Femur (tissue), 1 donor: ENCODE measurements at places on chromosomes 3 and 15.

DNA sequence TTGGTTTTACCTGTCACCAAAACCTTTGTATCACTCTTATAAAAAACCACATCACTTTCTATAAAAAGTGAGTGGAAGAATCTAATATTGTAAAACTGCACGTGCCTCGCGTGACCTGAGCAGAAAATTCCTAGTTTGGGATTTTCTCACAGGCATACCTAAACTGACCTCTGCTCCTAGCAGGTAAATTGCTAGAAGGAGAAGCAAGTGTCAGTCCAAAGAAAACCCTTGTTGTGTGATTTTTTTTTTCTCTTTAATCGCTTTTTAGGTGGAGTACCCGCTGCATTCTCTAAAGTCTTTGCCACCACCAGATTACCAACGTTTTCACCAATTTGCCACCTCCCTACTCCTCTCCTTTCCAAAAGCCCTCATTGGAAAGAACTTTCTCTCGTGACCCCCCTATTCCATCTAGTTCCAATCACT lies 534 bp upstream of the UBE2E1 start:
- DNase-seq: no peak

GRCh38 chr3:11641683-11642430 lies 1.9 kb downstream of the VGLL4 start:
- no peak for DNase-seq

GRCh38 chr3:23662079-23662617 lies 143.6 kb upstream of the UBE2E1 start:
- DNase-seq: no peak

GRCh38 chr15:93029214-93029835 lies 59.7 kb downstream of the RGMA start:
- DNase-seq: no peak

DNA sequence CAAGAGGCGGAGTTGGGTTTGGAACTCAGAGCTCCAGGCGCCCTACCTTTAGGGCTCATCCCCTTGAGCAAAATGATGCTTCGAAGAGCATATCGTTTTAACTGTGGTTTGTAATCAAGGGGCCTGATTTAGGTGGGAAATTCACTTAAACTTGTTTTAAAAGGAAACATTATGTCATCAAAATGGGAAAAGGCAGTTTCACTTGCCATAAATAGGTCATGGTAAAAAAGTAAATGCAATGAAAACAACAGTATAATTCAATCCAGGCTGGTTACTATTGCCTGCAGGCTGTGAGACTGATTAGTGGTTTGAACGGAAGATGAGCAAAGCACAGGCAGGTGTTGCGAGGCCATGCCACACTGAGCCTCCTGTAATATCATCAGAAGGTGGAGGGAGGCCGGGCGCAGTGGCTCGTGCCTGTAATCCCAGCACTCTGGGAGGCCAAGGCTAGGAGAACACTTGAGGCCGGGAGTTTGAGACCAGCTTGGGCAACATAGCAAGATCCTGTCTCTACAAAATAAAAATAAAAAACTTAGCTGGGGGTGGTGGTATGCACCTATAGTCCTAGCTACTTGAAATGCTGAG lies 2.1 kb downstream of the HDAC11 start:
- no peak for DNase-seq

DNA sequence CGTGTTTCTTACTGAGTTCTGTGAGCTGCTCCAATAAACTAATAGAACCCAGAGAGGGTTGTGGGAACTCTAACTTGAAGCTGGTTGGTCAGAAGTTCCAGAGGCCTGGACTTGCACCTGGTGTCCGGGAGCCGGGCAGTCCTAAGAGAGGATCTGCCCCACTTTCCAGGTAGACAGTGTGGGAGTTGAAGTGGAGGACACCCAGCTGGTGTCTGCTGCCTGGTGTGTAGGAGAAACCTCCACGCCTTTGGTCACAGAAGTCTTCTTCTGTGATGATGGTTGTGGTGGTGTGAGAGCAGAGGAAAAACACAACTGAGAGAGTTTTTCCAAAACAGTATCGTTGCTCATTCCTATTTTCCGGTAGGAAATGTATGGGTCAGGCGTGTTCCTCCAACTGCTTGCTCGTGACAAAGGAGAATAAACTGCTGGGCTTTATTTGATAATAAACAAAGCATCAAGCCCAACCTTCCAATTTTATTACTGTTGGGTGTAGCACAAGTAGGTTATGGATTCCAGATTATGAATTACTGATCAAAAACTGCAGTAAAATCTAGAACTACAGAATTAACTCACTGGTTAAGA lies 137.0 kb downstream of the KLF13 start:
- no peak for DNase-seq

DNA sequence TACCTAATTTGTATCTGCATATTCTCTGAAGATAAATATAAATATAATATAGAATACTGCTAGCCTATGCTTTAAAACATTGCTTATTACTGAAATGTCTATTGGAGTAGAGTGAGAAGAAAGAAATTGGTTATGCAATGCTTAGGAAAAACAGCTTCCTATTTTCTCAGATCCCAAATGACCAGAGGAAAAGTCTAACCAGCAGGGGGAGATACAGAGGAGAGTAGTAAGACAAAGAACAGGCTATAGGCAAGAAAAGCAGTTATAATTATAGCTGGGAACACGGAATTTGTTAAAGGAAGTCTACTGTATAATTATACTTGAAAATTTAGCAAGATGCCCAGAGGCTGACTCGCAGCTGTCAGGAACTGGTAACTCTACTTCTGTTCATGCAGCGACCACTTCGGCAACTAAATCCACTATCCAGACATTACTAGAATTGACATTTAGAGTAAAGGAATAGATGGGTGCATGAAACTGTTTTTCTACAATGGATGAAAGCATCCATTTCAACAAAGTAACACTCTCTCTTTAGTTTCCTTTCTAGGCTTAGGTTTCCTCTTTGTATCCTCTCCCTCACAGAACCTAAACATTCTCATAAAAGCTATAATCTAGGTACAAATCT lies 97.2 kb downstream of the TBC1D5 start:
- peak; percentile 19 for DNase-seq

- DNase-seq: no peak
These were observed 5.7 kb downstream of the LRIG1 start for GRCh38 chr3:66494959-66495667.

DNA sequence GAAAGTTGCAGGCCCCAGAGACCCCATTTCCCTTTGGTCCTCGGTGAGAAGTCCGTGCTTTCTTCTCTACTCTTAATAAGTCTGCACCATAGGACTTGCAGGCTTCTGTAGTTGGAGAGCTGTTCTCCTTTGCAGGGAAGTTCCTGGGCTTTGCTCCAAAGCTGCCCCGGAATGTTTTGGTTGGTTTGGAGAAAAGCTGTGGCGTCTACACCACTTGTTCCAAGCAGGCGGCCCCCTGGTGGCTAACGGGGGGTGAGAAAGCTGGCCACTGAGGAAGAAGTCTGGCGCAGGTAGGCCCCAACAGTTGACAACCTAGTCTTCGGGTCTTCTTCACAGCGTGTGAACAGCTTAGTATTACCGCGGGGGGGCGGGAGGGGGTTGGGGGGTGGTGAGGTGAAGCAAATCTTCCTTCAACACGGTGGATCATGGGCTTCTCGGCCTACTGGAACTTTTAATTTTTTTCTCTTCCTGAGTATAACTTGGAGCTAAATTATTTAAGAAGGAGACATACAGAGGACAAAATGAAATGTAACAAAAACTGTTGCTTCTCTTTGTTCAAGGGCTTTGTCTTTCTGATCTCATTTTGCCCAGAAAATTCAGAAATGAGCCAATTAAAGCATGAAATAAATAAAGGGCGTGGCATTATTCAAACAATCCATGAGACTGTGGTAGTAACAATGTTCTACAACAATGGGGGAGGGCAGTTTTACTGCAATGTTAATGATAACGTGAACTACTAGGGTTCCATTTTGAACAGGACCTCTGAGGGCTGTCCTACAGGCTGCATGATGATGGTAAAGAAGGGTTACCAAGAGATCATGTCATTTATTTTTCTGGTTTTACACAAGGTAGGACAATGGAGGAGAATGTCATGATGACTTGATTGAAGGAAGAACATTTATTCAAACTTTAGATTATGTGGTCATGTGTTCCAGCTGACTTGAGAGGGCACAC lies 2.2 kb upstream of the THRB start:
- DNase-seq: peak; percentile 84

DNA sequence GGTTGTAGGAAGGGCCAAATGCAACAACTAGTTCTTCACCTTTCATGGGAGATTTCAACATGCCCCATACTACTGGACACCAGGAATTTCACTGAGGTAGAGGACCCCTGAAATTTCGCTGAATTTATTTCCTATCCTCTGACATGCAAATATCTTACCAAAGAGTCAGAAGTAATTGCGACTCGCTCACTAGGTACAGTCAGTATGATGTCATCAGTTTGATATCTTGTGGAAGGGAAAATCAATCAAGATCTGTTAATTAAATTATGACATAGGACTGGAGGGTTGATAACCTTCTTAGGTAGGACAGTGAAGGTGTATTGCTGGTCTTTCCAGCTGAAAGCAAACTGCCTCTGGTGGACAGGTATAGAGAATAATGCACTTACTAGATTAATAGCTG lies 74.9 kb upstream of the TNIK start:
- DNase-seq: no peak

DNA sequence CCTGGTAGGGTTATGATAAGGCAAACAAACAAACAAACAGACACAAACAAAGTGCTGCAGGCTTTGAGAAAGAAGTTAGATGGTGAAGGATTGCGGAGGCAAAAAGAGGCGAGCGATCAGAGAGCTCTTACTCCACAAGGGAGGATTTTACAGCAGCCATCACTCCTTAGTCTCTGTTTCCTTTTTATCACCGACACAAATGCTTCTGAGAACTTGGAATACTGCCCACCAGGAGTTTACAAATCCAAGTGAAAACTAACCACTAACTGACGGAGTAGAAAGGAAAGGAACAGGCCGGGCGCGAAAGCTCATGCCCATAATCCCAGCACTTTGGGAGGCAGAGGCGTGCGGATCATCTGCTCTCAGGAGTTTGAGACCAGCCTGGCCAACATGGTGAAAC lies 35.6 kb upstream of the GPR160 start:
- DNase-seq: no peak

GRCh38 chr15:95261968-95262367 lies 1030.6 kb downstream of the MCTP2 start:
- DNase-seq: no peak

GRCh38 chr15:81166636-81167305 lies 29.9 kb upstream of the IL16 start:
- no peak for DNase-seq

DNA sequence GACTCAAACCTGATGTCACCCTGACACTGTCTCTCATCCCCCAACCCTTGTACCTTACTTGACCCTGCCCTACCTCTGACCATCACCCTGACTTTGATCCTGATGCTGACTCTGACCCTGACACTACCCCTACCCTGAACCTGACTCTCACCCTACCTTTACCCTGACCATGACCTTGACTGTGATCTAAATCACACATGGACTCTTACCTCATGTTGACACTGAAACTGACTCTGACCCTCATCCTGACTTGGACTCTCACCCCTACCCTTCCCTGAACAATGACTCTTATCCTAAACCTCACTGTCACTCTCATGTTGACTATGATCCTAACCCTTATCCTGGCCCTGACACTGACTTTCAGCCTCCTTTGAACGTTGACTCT lies 21.7 kb upstream of the SLC25A26 start:
- no peak for DNase-seq

DNA sequence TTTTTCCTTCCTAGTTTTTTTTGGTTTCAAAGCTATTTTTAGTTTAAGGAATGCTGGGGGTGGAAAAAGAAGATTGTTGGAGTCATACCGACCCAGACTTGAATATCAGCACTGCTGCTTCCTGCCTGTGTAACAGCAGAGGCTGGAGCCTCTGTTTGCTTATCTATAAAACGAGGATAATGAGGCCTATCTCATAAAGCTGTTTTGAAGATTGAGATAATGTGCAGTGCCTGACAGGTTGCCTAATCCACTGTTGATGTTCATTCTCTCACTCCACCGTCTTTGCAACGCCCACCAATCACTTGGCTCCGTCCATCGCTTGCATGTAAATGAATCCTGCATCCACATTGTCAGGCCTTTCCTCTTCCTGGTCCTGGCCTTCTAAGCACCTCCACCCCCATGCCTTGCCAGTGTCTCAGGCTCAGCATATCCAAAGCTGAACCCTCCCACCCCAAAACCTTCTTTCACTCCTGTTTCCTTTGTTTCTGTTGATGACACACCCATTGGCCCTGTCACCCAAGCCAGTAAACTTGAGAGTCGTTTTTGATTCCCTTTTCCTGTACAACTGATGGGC lies 94.9 kb downstream of the MEX3B start:
- no peak for DNase-seq

DNA sequence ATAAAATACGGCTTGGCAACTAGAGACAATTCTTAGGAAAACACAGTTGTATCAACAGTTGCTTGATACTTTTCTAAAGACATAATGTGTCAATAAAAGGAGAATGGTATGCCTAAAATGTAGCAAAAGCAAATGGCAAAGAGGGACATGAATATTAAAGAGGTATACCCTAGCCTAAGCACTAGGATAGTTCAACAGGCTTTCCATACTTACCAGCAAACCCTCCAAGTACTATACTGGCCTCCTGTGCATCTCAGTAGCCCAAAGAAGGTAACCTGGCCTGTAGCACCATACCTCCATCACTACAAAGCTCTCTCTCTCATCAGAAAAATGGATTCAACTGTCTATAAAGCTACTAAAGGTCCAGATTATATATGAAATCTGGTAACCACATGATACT lies 7.5 kb downstream of the SETD2 start:
- no peak for DNase-seq

GRCh38 chr3:193572426-193572908 lies 17.8 kb upstream of the ATP13A4 start:
- DNase-seq: peak; percentile 84

DNA sequence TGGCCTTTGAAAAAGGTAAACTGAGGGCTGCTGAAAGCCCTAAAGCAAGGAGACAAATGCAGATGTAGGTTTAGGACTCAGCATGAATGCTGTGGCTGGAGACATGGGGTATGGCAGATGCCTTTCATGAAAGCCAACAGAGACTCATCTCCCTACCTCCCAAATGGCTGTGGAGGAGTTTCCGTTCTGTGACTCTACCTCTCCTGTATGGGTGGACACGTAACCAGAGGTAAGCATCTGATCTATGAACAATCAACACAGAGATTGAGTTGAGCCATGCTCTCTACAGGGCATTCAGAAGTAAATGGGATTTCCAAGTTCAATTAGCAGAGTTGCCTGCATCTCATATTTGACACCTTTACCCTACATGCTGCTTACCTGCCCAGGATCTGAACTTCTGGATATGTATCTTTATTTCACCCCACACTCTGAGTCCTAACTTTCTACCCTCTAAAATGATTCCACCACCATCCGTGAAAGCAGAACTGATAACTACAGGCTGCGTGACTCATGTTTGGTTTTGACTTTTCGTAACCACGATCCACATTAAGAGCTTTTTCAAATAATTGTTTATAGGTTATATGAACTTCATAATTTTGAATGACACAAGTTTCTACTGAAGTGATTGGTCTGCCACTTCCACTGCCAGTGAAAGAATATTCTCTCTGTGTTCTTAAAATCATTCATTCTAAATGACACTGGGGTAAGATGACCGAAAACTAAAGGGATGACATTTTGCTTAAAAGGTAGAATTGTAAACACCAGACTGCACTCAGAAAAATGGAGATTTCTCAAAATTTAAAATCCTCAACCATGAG lies 1058.7 kb downstream of the FHIT start:
- DNase-seq: no peak

GRCh38 chr3:135895734-135896121 lies 69.8 kb upstream of the PPP2R3A start:
- no peak for DNase-seq

- DNase-seq: no peak
These were observed 16.3 kb upstream of the LMCD1 start for GRCh38 chr3:8485141-8485870.

- DNase-seq: no peak
These were observed 136.1 kb upstream of the UBE2E1 start for GRCh38 chr3:23669541-23670255.

GRCh38 chr15:28082891-28083684 lies 16.0 kb downstream of the OCA2 start:
- DNase-seq: no peak
